ENCODE measurements at places on chromosomes 1 and 21.

GRCh38 chr21:28655471-28655870 lies 337.2 kb downstream of the LTN1 start:
- no peak for DNase-seq

- DNase-seq: no peak
Observed at GRCh38 chr1:54805466-54805865, 4.3 kb upstream of the TTC22 start.

DNA sequence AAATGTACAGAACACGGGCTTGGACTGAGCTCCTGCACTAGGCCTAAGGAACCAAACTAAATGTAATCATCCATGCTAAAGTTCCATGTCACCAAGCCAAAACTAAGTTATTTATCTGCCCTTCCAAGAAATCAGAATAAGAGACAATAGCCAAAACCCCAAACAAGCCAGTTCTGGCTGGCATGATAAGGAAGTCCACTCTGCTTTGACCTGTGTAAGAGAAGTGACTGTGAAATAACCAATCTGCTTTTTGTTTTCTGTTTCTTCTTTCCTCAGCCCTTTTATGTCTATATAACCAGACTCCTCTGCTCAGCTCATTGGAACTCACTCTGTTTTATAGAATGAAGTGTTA lies 15.1 kb downstream of the PLPPR5 start:
- no peak for DNase-seq

DNA sequence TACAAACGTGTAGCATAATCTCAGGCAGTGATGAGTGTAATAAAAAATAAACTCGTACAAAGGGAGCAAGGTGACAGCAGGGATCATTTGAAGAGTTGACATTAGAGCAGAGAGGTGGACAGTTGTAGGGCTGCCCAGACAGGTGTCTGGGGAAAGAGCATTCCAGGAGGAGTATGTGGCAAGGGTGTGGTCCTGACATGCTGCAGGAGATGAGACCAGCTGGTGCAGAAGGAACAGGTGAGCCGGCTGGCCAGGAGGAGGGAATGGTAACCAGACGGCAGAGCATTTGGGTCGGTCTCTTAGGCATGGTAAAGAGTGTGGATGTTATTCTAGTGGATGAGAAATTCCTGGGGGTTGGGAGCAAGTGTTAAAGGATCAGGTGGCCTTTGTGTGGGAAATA lies 306.3 kb downstream of the LMX1A start:
- DNase-seq: no peak

GRCh38 chr1:23282957-23283356 lies 61.1 kb downstream of the HNRNPR start:
- no peak for DNase-seq

- DNase-seq: no peak
Observed at GRCh38 chr1:198232378-198232777, 75.6 kb downstream of the NEK7 start.

GRCh38 chr1:163981500-163982030 lies 577.4 kb upstream of the PBX1 start:
- DNase-seq: no peak

DNA sequence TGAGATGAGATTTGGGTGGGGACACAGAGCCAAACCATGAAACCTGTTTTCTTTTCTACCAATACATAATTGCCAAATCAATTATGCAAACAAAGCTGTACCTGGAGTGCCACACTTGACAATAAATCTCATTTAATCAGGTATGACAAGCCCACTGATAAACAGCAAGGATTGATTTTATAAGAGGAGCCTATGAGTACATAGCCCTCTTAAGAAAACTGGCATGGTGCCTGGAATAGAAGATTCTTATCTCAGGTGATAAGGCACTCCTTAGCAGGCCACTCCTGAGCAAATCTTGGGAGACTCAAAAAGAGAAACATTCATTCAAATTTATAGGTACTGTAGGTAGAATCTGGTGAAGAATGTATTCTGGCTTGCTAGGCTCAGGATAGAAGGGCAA lies 28.6 kb upstream of the PDE4B start:
- DNase-seq: no peak

- DNase-seq: no peak
Observed at GRCh38 chr1:157958263-157958662, 35.2 kb upstream of the KIRREL1 start.

DNA sequence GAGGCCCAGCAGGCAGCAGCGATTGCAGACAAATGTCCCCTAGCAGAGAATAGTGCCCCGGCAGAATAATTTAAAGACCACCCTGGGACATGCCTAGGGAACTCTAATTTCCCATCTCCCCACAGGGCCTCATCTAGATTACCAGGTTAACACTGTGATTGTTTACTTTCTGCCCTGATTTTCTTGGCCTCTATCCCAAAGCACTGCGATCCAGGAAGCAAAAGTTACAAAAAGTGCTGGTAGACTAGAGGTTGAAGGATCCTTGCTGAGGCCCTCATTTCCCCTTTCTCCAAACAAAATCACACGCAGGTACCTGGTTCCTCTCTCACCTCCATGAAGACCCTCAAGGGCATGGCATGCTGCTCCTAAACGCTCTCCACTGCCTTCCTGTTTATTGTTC lies 229.7 kb downstream of the C1orf94 start:
- no peak for DNase-seq

GRCh38 chr1:119467857-119468668 lies 38.9 kb upstream of the HSD3B1 start:
- no peak for DNase-seq

DNA sequence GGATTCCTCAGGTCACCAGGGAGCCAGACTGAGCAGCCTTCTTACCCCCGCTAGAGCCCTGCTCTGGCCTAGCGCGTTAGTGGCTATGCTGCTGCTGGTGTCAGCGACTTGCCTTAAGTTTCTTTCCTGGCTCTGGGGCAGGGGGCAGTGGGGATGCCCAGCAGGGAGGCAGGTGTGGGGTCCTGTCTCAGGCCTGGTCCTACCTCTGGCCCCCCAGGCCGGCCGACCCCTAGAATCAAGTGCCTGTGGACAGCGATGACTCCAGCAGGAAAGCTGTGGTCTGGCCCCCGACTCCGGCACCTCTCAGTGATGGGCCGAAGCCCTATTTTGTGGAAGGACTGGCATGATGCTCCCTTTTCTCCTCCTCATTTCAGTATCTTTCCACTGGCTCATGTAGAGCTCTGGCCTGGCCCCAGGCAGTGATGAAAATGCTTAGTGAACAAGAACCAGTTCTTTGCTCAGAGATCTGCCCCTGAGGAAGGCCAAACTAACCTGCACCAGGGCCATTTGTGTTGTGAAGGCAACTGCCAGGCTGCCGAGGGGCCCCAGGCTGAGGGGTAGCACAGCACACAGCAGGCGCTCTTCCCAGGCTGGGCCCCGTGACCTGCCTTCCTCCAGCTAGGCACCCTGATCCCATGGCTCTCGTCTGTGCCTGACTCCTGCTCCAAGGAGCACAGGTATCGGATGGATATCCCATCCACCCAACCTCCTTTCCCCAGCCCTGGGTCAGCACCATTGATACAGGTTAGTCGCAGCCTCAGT lies 23.7 kb downstream of the MRPL37 start:
- DNase-seq: no peak

DNA sequence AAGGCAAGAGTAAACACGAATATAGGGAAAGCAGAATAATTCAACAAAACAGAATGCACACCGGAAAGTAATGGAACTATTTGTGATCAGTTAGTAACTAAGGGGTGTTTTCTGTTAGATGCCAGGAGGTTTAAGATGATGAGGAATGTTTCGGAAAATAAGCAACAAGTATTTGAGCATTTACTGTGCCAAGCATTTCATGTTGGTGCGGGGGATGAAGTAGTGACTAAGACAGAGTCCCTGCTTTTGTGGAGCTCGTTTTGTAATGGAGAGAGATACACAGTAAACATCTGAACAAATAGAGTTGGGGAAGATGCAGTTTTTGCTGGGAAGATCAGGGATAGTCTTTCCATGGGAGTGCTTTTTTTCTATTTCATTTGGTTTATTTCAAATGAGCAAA lies 78.7 kb downstream of the DYRK1A start:
- no peak for DNase-seq

DNA sequence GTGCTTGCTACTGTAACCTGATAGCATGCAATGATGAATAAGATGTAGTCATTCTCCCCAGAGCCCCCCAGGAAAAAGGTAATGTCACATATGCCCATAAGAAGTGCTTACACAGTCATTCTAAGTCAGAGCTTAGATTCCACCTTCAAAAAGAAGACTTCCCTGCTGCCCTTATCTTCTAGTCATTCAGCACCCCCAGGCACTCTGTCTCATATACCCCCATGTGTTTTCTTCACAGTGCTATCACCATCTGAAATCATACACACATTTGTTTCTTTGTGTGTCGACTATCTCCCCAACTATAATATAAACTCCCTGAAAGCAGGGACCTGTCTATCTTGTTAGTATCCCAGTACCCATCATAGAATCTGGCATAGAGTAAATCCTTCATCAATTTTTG lies 16.2 kb upstream of the OTUD3 start:
- no peak for DNase-seq

GRCh38 chr1:96962216-96962615 lies 240.6 kb downstream of the PTBP2 start:
- DNase-seq: no peak

GRCh38 chr1:179091691-179092165 lies 9.9 kb downstream of the TOR3A start:
- DNase-seq: no peak

DNA sequence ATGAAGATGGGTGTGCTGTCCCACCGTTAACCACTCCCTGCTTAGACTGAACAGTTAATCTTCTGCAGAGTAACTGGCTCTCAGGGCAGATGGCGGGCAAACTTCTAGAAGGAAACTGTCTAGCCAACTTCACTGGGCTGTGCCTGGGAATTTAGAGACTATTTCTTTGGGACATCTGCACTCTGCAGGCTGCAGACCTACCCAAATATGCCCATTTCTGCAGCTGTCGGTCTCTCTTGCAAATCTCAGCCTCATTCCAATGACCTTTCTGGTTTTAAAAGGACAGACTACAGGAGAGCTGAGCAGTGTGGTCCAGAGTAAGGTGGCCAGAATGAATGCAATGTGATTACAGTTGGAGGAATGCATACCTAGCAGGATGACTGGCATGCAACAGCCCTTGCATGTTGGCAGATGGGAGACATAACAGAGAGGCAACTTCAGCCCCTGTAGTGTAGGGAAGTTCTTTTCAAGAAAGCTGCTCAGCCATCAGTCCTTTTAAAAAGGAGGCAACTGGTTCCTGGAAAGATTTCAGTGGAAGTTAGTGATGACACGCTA lies 26.3 kb upstream of the IL20 start:
- DNase-seq: no peak

GRCh38 chr1:226547754-226548191 lies 791 bp upstream of the STUM start:
- peak; percentile 40 for DNase-seq

DNA sequence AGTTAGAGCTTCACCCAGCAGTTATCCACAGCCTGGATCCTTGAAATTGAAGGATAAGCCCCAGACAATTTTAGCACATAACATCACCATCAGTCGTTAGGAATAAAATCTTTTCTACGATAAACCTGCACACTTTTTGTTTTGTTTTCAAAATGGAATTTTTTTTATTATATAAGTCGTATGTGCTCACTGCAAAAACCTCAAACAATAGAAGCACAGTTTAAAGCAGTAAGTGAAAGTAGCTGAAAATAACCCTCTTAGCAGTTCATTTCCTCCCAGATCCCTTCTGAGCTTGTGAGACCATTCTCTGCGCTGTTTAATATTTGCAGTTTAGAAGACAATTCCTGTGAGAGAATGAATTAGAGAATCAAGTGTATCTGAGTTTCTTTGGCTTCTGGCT lies 38.3 kb downstream of the ELK4 start:
- DNase-seq: no peak

GRCh38 chr1:67908250-67908936 lies 75.1 kb upstream of the GNG12 start:
- no peak for DNase-seq

GRCh38 chr21:36092681-36093080 lies 22.9 kb downstream of the CBR1 start:
- DNase-seq: no peak

- no peak for DNase-seq
Observed at GRCh38 chr1:117258791-117259190, 48.1 kb upstream of the VTCN1 start.

DNA sequence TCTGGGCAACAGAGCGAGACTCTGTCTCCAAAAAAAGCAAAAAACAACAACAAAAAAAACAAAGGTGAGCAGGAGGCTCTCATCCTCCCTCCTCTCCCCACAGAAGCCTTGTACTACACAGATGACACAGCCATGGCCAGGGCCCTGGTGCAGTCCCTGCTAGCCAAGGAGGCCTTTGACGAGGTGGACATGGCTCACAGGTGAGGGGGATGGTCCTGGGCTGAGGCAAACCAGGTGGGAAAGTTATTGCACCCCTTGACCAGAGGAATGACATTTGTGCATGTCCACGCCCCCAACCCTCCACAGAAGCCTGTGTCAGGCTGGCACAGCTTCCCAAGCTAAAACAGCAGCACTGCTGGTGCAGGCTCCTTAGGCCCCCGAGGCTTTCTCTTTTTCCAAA lies 2.4 kb downstream of the ADPRS start:
- no peak for DNase-seq

GRCh38 chr21:30271611-30272010 lies 11.1 kb downstream of the KRTAP24-1 start:
- DNase-seq: no peak

DNA sequence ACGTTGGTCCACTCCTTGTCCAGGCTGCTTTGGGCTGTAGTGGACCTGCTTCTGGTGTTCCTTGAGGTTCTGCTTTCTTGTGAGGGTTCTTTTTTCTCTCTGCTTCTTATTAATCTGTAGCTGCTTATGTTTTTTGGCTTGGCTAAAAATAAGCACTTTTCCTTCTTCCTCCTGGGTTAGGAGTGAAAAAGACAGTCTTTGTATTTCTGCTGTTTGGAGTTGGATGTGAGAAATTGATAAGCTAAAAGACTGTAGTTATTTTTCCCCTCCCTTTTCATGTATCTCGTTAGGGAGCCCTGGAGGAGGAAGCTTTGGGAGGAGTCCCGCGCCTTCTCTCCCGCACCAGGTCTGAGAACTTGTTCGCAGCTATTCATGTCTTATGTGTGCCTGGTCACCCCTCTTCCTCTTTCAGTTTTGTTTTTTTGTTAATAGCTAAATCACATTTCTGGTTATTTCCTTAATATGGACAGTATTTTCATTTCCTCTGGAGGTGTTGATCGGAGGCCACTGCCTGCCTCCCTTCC lies 79.0 kb downstream of the GALNT2 start:
- no peak for DNase-seq

- no peak for DNase-seq
Observed at GRCh38 chr21:16587681-16588375, 858.0 kb downstream of the USP25 start.

- DNase-seq: no peak
Observed at GRCh38 chr1:61388566-61388965, 306.2 kb downstream of the NFIA start.

DNA sequence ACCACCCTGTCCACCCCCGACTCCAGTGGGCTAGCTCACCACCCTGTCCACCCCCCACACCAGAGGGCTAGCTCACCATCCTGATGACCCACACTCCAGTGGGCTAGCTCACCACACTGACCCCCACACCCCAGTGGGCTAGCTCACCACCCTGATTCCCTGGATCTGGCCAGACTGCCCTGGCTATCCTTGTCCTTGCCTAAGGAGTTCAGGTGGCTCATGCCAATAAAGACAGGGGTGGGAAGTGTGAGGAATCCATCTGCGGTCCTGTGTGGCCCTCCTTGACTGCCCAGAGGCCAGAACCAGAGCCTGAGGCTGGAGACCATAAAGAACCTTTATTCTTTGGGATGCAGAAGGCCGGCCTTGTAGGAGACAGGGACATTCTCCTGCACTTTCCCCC lies 3.6 kb downstream of the PADI1 start:
- DNase-seq: no peak

- DNase-seq: peak; percentile 69
Observed at GRCh38 chr1:155063550-155064110, at the start of gene EFNA4. Gene EFNA4, plus strand, starts transcription at chr1:155063740. Its CDS starts 84 bp downstream, at chr1:155063824.

GRCh38 chr1:69269491-69269890 lies 298.2 kb upstream of the LRRC7 start:
- DNase-seq: no peak

GRCh38 chr1:162374406-162374805 lies 2.2 kb downstream of the SPATA46 start:
- no peak for DNase-seq
